Brain (organoid and tissue), 16 donors: ENCODE measurements at places on chromosomes 5 and 9.
A peak's percentile ranks its signal among the peaks of the same experiment; 100 is the strongest.

DNA sequence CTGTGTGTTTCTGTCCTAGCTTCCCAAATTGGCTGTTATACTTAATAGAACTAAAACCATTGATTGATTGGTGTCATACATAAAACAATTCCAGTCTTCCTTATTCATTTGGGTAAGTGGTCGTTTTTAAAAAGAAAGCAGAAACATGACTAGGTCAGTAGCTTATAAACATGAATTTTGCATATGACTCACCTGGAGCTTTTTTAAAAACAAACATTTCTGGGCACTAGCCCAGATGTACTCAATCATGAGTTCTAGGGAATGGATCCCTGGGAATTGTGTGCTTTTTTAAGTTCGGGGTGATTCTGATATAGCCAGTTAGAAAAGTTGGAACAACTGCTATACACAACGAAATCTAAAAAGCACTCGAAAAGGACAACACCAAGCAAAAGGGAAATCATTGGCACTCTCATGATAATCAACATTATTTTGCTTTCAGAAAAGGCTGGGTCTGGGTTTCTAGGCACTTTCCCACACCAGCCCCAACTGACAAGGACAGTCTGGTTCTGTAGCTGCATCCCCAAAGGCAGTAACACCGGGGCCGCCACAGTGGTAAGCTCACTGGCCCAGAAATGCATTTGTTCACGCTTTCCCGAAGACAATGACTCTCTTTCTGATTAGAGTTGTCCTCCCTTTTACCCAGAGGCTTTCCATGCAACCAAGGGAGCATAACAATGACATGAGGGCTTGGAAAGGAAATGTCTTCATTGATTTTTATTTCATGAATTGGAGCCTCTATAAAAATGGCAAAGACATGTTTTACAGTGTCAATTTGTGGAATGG lies 664.9 kb upstream of the WWC1 start:
- no peak for DNase-seq

GRCh38 chr9:108274971-108275370 lies 580.8 kb downstream of the ACTL7B start:
- no peak for DNase-seq

DNA sequence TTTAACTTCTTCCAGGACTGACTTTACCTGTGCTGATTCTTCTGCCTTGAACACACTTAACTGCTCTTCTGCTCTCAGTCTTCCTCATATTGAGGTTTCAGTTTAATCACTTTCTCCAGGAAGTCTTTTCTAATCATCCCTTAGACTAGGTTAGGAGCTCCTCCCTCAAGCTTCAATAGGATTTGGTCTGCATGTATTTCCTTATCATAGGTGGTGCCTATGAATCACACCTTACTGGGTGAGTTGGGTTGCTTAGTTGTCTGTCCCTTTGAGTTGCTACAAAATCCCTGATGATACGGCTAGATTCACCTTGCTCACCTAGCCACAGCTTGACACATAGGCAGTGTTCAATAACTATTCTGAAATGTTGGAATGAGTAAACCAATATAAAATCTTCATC lies 164.4 kb downstream of the DNAH5 start:
- no peak for DNase-seq

GRCh38 chr9:18754537-18754936 lies 278.5 kb downstream of the SAXO1 start:
- no peak for DNase-seq

DNA sequence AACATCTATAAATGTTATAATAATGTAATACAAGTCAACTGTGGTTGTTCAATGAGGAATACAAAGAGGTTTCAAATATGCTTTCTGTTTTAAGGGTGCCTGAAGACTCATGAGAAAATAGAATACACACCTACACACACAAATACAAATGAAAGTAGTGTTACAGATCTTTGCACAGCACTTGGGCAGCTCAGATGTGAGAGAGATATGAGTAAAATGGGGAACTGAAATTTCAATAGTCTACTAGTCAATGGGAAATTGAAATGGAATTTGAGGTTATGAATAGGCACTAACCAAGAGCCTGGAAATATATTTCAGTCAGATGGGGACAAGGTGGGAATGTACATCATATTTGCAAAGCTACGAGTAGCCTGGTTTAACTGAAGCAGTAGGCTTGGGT lies 96.6 kb downstream of the ISL1 start:
- no peak for DNase-seq

DNA sequence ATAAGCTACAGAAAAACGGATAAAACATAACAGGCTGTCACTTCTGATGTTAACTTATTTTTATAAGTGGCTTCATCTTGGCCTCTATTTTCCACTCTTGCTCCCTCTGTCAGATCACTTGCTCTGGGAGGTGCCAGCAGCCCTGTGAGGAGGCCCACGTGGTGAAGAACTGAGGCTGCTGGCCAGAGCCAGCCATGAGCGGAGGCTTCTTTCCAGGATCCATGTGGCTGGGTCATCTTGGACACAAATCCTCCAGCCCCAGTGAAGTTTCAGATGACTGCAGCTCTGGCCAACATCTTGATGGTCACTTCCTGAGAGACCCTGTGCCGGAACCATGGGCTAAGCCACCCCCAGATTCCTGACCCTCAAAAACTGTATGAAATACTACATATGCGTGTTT lies 7.5 kb upstream of the CMBL start:
- DNase-seq = no peak

DNA sequence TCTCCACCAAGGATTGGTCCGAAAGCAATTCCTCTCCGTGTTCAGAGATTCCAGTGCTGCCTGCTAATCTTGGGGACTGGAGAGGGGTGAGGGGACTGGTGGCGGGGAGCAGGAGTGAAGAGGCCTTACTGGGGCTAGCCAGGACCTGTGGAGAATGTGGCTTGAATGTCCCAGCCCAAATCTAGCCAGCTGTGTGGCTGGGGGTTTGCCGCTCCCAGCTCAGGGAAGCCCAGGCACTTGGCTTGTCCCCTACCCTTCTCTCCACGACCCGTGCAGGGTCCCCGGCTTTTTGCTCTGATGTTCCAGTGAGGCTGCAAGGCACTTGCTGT lies 2.4 kb downstream of the N4BP3 start:
- DNase-seq = no peak

DNA sequence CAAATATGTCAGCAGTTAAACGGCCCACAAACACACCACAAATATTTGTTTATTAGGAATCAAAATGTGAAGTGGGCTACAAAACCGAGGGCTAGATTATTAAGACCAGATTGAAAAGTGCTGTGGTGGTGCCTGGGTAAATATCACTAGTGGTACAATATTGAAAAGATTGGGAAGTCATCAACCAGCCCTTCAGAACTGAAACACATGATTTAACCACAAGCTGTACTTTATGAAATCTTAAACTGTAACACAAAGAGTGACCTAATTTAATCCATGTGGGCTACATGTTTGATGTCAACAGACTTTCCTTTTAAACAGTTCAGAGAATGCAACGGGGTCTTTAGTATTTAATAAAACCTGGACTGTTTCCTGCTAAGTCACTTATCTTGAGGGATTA lies 182.3 kb downstream of the SPATA31D1 start:
- no peak for DNase-seq

- peak; percentile 71 for DNase-seq
These were observed 12.7 kb upstream of the THG1L start for GRCh38 chr5:157718519-157718918.

GRCh38 chr5:55538661-55539060 lies 3.9 kb upstream of the PLPP1 start:
- DNase-seq = no peak

DNA sequence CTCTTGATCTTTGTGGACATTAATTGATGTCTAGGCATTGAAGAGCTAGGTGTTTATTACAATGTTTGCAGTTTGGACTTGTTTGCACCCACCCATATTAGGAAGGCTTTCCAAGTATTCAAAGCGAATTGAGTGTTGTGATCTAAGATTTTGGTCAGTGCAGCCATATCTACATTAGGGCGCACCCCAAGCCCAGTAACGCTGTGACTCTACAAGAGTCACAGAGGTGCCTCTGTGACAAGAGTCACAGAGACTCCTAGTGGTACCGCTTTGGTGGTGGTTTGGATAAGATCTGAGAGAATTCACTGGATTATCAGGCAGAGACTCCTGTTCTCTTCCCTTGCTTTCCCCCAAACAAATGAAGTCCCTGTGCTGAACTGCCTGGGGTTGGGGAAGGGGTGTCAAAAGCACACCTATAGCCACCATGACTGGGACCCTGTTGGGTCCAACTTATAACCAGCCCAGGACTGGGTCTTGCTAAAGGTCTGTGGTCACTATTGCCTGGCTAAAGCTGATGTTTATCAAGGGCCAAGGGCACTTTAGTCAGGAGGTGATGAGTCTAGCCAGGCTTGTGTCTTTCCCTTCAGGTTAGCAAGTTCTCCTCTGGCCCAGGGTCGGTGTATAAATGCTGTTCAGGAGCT lies 114.1 kb upstream of the RIOK2 start:
- DNase-seq = peak; percentile 78

GRCh38 chr5:134594797-134595457 lies 37.7 kb downstream of the SAR1B start:
- no peak for DNase-seq

GRCh38 chr5:81315336-81315735 lies 13.9 kb downstream of the ZCCHC9 start:
- DNase-seq = no peak

- no peak for DNase-seq
These were observed 393.1 kb downstream of the MAN2A1 start for GRCh38 chr5:110082863-110083262.

DNA sequence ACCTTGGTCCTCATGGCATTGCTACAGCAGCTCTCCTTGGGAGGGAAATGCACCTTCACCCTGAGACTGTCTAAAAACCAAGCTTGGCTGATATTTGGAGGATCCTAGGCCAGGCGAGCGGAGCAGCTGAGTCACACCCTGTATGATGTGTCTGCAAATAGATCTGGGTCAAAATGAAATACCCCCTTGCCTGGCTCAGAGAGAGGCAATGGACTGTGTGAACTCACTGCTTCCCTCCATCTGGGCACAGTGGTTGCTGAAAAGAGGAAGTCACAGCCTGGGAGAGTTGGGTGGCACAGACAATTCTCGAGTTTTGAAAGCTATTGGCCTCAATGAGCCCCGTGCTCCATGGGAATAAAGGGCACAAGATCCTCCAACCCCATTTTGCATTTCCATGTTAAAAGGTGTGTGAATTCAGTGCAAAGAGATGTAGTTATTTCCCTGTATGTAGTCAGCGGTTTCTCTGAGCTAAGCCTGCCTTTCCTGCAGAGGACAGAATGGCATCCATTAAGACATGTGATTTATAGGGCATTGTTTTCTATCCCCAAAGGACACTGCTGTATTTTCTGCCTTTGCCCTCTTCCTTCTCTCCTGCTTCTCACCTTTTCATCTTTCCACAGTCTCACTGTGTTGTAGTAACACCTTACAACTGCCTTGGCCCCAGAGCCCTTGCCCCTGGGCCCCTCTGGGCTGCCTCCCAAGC lies 177.2 kb downstream of the GADD45G start:
- no peak for DNase-seq

- peak; percentile 10 for DNase-seq
These were observed 32.3 kb upstream of the WDR38 start for GRCh38 chr9:124820698-124821623.

- no peak for DNase-seq
These were observed 775.6 kb downstream of the NR2F1-AS1 start for GRCh38 chr5:92805446-92805845.

- DNase-seq = no peak
These were observed 53.7 kb downstream of the RICTOR start for GRCh38 chr5:39020458-39020857.

- no peak for DNase-seq
These were observed 68.2 kb downstream of the EBF1 start for GRCh38 chr5:159031513-159031912.
